HEK293T (cell line): ENCODE measurements at places on chromosomes 12 and 14.

- DNase-seq, result no peak
These were observed 410.6 kb upstream of the SOX5 start for GRCh38 chr12:24360057-24360456.

DNA sequence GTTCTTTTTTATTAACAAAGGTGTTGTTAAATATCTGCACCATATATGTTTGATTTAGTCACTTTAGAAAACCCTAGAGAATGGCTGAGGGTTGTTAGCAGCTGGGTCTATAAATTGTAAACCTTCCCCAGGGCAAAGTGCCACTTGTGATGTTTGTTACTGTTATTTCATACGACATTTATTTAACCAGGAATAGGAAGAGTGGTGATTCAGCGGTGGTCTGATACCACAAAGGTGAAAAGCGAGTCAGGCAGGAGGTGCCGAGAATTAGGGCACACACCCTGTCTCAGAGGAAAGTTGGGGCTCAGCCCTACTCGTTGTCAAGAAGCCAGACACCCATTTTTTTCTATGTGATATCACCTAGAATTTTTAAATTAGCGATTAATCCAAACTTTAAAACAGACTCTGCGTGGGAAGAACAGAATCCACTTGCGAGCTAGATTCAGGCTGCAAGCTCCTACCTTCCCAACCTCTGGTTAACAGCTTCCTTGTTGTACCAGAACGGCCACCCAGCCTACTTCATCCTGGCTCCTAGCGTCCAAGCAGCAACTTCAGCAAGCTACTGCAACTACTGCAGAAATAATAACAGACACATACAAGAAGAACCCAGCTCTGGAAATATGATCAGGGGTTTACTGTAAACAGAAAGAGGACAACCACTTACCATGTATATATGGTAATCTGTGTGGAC is 126.7 kb downstream of the TMEM132D start:
- DNase-seq, result no peak

DNA sequence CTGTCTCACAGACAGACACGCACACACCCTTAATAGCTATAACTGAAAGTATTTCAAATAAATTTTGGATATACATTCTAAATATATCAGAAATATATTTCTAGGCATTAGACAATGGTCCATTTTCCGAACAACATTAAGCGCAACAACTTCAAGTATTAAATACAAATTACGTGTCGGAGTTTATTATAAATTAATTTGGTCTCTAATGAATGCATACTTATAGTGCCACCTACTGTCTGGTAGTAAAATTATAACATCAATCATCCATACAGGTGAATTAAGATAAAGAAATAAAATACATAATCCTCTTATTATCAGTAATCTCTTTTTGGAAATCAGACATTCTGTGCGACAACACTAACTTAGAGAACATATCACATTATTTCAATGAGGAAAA is 27.2 kb upstream of the CMAS start:
- no peak for DNase-seq

GRCh38 chr12:11209113-11209512 is 22.4 kb upstream of the TAS2R42 start:
- no peak for DNase-seq

DNA sequence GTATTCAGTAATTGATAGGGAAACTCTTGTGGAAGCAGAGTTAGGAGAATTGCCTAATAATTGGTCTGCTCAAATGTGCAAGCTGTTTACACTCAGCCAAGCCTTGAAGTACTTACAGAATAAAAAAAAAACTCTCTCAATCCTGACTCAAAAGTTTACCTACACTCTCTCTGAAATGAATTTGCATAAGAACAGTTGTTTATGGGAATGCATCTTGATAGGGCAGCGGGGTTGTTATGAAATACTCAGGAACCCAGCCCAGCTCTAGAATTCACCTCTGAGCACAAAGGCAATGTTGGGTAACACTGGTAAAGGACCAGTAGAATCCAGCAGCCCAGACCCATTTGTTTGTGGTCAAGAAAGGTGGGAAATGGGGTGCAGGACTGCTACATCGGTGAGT is 267.0 kb downstream of the CPNE8 start:
- DNase-seq, result no peak

- DNase-seq, result no peak
These were observed 102.8 kb upstream of the BCAT1 start for GRCh38 chr12:25051656-25052195.

GRCh38 chr14:42214981-42215491 is 608.4 kb downstream of the LRFN5 start:
- no peak for DNase-seq

GRCh38 chr12:123808167-123808566 is 46.1 kb downstream of the DNAH10 start:
- DNase-seq, result peak; percentile 34

GRCh38 chr14:34365309-34365915 is 96.6 kb downstream of the SPTSSA start:
- DNase-seq, result no peak

DNA sequence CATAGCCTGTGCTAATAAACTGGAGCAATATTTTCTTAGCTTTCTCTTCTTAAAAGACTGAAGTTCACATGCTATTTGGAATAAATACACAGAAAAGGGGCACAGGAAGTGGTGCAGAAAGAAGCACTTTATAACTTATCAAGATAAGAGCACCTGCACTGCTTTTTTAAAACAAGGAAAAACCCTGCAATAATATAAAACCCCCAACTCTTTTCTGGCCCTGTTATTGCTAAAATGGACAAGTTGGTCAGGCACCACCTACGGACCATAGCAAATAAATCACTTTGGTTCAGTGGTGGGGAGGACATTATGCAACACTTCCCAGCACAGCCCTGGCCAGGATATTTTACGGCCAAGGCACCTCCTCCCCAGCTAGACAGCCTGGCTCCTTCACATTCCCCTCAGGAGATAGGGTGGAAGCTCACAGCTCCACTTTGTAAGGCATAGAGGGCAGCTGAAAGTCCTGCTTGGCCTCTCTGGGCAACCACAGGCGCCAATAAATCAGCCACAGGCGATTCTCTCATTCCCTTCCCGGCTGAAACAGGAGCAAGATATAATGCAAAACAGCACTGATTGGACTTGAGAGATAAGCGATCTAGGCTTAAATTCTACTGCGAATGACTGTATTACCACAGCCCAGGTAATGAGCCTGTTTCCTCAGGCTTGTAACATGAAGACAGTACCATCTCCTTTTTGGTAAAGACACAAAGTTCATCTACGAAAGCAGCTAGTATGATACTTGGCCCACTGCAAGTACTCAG is 2.0 kb downstream of the ZBTB25 start:
- peak; percentile 64 for DNase-seq

DNA sequence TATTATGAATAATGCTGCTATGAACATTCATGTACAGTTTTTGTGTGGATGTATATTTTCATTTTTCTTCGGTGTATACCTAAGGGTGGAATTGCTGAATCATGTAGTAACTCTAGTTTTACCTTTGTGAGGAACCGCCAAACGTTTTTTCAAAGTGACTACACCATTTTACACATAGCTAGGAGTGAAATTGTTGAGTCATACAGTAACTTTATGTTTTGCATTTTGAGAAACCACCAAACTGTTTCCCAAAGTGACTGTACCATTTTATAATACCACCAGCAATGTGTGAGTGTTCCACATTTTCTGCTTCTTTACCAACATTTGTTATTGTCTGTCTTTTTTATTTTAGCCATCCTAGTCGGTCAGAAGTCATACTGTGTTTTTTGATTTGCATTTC is 3.1 kb upstream of the TPH2 start:
- no peak for DNase-seq

DNA sequence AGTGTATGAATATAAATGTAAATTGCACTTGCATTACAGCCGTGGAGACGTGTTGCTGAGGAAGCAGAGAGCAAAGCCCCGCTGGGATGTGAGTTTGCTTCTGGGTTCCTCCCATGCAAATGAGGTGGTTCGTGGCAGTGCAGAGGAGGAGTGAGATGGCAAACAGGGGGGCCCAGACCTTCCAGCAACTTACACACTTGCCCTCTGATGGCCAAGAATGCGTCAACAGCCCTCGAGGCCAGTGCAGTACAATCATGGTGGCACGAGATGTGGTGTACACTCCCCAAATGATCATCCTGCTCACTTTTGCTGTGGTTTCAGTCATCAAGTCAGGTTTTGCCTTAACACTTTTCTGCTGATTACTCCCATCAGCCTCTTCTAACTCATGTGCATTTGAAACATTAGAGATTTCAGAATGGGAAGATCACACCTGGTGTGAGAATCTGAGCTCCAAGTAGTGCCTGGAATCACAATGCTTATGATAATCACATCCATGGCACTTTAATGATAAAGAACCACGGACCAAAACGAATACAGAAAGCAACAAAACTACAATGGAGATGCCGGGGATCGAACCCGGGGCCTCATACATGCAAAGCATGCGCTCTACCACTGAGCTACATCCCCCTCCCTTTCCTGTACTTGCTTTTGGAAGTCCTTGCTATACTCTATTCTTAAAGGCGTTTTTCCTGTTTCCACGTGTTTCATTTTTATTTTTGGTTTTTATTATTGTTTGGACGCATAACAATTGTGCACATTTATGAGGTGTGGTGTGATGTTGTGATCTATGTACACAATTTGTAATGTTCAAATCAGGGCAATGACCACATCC is 7.0 kb upstream of the UBC start:
- no peak for DNase-seq

DNA sequence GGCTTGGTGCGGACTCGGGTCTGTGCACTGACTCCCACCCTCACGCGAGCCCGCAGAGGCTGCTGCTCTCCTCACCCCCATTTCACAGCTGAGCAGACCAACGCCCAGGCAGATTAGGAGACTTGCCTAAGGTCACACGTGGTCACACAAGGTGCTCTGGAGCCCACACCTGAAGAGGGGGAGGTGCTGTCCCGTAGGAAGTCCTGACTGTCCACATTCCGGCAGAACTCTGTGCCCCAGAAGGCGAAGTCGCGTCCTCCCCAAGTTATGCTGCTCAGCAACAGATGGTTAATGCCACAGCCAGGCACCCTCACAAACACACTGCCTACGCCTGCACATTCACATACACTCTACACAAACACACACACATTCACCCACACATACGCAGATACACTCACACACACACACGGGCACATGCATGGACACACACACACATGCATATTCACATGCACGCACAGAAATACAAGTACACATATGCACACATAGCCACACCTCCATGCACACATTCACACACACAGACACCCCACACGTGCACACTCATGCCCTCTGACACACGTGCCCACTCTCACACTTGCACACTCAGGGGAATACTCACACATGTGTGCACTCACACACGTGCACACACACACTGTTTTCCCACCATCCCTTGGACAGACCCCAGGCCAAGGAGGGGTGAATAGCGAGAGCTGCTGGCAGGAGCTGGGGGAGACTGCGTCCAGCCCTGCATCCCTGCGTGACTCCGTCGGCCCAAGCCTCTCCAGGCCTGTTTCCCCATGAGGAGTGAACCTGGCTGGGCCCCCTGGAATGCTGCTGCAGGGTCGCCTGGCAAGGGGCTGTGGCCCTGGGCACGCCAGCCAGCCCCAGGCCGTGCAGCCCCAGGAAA is 4.1 kb downstream of the C14orf180 start:
- no peak for DNase-seq

- no peak for DNase-seq
These were observed 419.9 kb downstream of the LRIG3 start for GRCh38 chr12:58500399-58500798.

DNA sequence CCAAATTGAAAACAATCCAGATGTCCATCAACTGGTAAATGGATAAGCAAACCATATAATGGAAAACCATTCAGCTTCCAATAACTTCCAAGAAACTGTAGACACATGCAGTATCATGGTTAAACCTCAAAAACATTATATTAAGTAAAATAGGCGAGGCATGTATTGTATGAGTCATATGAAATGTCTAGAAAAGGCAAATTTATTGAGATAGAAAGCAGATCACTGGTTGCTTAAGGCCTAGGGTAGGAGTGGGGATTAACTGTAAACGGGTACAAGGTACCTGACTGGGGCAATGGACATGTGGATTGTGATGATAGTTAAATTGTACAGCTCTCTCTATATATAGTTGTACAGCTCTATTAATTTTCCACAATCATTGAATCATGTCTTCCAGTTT is 21.3 kb upstream of the PAPLN start:
- DNase-seq, result no peak

- no peak for DNase-seq
These were observed 222.9 kb downstream of the SLC15A4 start for GRCh38 chr12:128600886-128601285.

DNA sequence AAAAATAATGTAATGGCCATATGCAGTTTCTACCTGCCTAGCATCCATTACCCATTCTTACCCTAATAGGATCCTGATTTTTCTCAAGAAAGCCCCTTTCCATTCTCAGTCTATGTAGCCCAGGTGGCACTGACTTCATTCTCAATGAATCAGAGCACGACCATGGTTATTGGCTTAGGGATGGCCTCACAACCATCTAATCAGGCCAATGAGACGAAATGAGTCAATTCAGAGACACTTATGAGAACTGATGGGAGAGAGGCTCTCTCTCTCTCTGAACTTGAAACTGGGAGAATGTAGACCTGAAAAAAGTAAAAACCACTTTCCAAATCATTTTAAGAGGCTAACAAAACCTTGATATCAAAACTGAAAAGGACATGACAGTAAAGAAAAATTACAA is 45.3 kb upstream of the OXA1L start:
- no peak for DNase-seq

GRCh38 chr12:30457621-30458289 is 237.9 kb downstream of the IPO8 start:
- DNase-seq, result peak; percentile 32

DNA sequence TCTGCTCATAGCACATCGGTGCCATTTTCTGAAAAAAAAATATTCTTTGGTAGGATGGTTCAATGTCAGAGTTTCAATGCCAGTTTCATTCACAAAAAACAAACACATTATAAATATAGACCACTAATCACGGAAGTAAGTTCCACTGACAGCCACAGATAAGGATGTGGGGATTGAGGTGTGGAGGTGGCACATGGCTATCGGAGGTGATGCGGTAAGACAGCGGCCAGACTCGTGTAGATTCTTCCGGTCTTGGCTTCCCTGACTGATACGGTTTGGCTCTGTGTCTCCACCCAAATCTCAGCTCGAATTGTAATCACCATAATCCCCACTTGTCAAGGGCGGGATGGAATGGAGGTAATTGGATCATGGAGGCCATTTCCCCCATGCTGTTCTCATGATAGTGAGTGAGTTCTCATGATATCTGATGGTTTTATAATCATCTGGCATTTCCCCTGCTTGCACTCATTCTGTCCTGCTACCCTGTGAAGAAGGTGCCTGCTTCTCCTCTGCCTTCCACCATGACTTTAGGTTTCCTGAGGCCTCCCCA is 693.4 kb downstream of the VRK1 start:
- no peak for DNase-seq

GRCh38 chr12:97640826-97641225 is 178.2 kb downstream of the RMST start:
- DNase-seq, result no peak

- DNase-seq, result no peak
These were observed 188.3 kb upstream of the BCL2L14 start for GRCh38 chr12:11882301-11883019.

DNA sequence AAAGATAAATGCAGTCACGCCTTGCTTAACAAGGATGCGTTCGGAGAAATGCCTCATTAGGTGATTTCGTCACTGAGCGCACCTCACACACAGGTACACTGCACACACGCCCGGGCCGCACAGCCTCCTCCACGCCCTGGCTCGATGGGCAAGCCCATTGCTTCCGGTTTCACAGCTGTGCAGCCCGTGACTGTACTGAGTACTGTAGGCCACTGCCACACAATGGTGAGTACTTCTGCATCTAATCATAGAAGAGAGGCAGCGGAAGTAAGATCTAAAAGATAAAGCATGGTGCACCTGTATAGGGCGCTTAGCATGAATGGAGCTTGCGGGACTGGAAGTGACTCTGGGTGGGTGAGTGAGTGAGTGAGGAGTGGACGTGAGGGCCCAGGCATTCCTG is 4.3 kb downstream of the RIMBP2 start:
- no peak for DNase-seq
